NCI-H1092 (cell line): ENCODE measurements at places on chromosomes 11 and 22.

- no peak for DNase-seq
Observed at GRCh38 chr11:67240576-67241389, 25.5 kb upstream of the GRK2 start.

- no peak for DNase-seq
Observed at GRCh38 chr11:27120211-27120610, 79.6 kb downstream of the BBOX1 start.

- DNase-seq = no peak
Observed at GRCh38 chr22:28187612-28188011, 268.6 kb upstream of the PITPNB start.

DNA sequence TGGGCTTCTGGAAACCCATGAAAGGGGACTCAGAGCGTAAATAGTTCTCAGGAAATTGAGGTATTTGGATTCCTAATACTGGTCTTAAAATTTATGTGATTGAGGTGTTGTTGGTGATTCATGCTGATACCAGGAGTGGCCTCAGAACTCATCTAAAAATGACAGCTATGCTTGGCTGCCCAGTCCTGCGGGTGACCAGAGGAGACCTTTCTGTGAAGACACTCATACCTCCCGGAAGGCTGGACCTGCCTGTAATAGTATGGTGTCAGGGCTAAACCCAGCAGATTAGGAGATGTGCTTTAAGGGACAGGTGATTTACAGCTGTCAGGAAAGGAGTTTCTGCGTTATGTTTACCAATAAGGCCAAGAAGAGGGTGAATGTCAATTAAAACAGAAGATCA is 29.9 kb downstream of the C11orf96 start:
- DNase-seq = no peak

GRCh38 chr11:27083782-27084181 is 43.2 kb downstream of the BBOX1 start:
- no peak for DNase-seq

- DNase-seq = no peak
Observed at GRCh38 chr11:78808923-78809322, 234.3 kb upstream of the NARS2 start.
